ENCODE measurements at places on chromosomes 5 and 9.

GRCh38 chr9:69602773-69603172 lies 69.4 kb downstream of the APBA1 start:
- no peak for DNase-seq

DNA sequence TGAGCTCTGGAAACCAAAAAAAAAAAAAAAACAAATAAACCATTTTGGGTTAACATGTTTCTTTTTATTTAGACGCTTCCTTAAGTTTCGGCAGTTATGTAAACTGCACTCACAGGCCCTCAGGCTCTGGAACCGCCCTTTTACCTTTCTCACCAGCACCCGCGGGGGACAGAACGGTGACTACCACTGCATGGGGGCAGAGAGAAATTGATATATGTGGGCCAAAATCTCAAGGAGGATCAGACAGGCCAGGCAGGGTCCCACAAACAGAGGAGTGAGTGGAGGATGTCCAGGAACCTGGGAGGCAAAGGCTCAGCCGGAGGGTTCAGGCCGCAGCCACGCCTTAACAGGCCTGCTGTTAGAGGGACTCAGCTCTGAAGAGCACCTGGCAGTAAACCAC lies 54.4 kb downstream of the IRX2 start:
- no peak for DNase-seq

DNA sequence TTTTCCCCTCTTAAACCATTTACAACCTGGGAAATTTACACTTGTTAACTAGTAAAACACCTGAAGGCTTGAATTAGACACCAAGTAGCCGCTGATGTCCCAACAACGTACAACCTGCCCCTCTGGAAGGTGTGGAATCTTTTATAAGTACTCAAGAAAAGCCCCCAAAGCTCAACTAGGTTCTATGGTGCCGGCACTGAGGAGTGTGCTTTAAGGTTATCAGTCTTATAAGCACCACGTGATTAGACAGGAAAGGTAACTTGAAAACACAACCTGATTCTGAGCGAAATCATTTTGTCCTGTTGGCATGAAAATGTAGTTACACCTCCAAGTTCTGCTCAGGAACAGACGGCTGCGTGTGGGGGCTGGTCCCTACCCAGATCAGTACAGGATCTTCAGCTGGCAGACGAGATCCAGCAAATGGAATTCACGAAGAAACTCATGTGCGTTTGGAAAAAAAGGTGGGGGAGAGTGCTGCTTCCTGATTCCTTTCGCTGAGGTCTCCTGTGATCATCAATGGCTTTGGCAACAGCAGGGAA lies 195.5 kb downstream of the MEF2C start:
- DNase-seq: no peak

- no peak for DNase-seq
Measured at GRCh38 chr5:1660511-1660910, 136.8 kb upstream of the LPCAT1 start.

DNA sequence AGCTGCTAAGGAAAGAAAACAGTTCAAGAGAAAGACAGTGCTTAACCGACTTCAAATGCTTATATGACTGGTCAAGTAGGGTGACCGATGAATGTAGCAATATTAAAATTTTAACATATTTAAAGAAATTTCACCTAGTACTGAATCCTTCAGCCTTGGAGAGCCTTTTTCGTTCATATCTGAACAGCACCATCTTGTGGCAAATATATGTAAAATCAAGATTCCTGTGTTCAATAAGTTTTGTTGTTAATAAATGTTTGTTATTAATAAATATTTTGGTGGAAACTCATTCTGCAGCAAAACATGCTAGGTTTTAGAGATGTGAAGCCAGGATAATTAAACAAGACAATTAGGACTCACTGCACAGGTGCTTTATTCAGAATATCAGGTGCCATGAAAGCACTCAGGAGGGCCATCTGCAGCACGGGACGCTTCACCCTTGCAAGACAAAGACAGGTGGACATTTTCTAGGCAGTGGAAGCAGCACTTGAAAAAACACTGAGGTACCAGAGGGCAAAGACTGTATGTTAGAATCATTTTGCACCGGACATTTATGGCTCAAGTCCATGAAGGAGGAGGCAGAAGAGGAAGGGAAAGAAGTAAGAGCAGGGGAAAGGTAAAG lies 15.6 kb downstream of the TICAM2 start:
- no peak for DNase-seq

DNA sequence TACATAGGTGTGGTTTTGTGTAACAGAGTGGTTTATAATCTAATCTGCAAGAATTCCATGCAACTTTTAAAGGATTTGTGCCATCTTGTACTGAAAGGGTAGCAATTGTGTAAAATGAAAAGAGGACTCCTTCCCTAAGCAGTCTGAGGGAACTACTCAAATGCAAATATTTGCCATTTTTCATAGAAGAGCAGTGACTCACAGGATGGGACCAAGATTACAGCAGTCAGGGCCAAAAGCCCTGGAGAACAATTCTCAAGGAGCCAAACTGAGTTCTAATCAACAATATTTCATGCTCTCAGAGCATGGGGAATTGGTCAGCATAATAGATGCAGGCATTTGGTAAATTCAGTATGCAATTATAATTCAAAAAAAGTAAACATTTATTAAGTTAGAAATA lies 495.8 kb downstream of the CHSY3 start:
- no peak for DNase-seq

DNA sequence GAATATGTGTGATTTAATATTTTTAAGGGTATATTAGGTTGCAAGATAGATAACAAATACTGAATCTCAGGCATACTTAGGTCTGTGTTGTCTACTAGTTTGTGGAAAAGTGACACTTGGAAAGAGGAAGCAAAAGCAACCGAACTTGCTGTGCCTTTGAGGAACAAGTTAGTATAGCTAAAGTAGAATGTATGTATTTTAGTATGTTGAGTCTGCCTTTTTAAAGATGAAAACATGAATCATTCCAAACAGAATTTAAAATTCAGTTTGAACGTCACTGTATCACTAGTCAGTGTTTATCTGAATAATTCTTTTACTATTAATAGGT lies 12.9 kb downstream of the TLE4 start:
- no peak for DNase-seq

- DNase-seq: no peak
Measured at GRCh38 chr9:24333629-24334028, 212.1 kb downstream of the IZUMO3 start.

GRCh38 chr9:120477534-120478001 lies 102.4 kb downstream of the CDK5RAP2 start:
- DNase-seq: peak; percentile 22

DNA sequence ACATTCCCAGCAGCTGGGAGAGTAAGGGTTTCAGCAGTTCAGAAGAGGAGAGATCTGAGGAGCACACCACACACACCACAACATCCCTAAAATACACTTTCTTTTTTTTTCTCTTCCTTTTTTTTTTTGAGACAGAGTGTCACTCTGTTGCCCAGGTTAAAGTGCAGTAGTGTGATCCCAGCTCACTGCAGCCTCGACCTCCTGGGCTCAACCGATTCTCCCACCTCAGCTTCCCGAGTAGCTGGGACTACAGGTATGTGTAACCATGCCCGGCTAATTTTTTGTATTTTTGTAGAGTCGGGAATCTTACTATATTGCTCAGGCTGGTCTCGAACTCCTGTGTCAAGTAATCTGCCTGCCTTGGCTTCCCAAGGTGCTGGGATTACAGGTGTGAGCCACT lies 9.7 kb upstream of the UBAP1 start:
- DNase-seq: no peak

DNA sequence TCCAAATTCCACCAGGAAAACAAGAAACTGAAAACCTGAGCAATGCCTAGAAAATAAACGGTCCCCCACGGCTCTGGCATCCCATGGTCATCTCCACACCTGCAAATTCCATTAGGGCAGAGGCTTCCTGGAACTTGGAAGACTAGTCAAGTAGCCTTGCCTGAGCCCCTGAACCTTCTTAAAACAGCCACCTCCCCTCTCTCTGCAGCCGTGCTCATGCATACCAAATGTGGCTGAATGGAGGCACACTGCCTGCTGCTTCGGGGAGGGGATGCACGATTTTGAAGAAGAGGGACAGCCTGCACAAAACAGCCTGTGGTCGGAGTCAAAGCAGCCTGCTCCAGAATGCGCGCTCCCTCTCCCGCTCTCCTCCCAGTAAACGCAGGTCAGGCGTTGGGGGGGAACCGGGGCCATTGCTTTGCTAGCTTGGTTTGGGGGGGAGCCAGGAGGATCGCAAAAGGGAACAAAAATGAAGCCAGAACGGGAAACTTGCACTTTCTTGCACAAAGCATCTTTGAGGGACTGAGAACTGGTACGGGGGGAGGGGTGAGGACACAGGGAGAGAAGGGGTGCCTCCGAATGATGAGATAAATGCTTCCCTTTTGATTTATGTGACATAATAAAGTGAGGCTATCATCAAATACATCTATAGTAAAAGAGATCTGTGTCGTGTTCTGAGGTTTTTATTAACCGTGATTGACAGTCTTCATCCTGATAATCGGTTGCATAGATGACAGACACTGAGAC lies at the start of gene TRPM3:
TRPM3 (minus strand) TSS at position 347 of the 747 bp plus-strand sequence; CDS start at position 80, 267 bp downstream.
- DNase-seq: no peak

GRCh38 chr9:1738511-1739100 lies 276.5 kb upstream of the SMARCA2 start:
- DNase-seq: no peak

DNA sequence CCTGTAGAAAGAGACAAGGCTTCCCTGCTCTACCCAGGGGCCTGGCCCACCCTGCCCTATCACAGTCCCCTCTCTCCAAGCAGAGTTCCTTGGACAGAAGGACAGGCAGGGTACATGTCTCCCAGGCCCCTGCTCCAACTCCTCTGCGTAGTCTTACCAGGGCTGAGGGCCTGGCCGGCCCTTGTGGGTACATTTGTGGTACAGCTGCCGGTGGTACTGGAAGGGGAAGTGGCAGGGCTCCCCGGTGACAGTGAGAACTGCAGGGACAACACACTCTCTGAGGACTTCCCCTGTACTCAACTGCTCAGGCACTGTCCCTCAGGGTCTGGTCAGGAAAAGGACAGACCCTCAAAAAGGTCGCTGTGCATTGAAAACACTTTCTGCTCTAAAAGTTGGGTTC lies 3.6 kb downstream of the F12 start:
- no peak for DNase-seq

GRCh38 chr5:60822285-60822556 lies 21.8 kb downstream of the ELOVL7 start:
- DNase-seq: no peak

DNA sequence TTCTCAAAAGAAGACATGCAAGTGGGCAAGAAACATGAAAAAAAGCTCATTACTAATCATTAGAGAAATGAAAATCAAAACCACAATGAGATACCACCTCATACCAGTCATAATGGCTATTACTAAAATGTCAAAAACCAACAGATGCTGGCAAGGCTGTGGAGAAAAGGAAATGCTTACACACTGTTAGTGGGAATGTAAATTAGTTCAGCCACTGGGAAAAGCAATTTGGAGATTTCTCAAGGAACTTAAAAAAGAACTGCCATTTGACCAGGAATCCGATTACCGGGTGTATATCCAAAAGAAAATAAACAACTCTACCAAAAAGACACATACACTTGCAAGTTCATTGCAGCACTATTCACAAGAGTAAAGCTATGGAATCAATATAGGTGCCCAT lies 595.4 kb upstream of the RIOK2 start:
- DNase-seq: no peak

DNA sequence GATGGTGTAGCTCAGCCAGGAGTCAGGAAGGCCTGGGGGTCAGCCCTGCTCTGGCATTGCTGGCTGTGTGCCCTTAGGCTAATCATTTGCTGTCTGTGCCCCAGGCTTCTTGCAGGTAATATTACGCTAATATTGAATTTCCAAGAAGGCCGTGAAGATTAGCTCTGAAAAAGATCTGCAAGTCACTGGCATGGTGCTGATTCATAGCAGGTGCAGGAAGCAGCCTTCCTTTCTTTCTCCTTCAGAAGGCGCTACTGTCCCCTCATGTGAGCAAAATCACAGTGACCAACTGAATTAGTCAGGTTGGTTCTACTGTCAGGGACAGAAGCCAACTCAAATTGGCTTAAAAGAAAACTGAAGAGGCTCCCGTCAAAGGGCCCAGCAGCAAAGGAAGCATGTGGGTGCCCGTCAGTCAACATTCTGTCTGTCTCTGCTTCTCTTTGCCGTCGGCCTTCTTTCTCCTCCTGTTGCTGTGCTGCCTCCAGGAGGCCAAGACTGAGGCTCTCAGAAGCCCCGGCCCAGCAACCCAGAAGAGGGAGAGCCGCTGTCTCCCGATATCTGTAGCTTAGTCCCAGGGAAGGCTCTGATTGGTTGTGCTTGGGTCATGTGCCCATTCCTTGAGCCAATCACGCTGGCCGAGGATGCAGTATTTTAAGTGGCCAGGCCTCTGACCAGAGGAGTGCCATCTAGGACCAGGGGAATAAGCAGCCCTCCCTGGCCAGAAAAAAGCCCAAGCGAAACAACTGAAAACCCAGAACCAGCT lies 67.8 kb upstream of the NEURL1B start:
- DNase-seq: no peak

- no peak for DNase-seq
Measured at GRCh38 chr5:5046680-5047502, 93.2 kb upstream of the ADAMTS16 start.

GRCh38 chr9:112166176-112167140 lies 8.6 kb downstream of the SUSD1 start:
- no peak for DNase-seq

- no peak for DNase-seq
Measured at GRCh38 chr9:38388283-38389223, 3.9 kb upstream of the ALDH1B1 start.
